Stimulated activated CD8-positive, alpha-beta memory T cell treated with anti-CD3 and anti-CD28 coated beads, Interleukin-15, amount 100 ng/mL, for 1 hour (primary cell): ENCODE measurements at places on chromosomes 2 and 18.

DNA sequence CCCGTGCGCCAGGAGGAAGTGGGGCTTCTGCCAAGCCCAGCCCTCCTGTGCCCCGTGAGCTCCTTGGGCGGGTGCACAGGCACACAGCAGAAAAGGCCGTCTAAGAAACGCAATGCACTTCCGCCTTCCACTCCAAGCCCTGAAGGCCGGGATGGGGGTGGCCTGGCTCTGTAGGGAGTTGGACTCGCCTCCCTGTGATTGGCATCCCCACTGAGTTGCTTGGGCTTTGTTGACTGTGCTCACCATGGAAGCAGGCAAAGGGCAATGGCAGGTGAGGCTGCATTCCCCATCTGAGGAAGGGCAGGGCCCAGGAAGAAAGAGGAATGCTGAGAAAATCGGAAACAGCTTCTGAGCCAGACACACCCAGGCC, 66.8 kb downstream of the CRACDL start:
- no peak for DNase-seq

DNA sequence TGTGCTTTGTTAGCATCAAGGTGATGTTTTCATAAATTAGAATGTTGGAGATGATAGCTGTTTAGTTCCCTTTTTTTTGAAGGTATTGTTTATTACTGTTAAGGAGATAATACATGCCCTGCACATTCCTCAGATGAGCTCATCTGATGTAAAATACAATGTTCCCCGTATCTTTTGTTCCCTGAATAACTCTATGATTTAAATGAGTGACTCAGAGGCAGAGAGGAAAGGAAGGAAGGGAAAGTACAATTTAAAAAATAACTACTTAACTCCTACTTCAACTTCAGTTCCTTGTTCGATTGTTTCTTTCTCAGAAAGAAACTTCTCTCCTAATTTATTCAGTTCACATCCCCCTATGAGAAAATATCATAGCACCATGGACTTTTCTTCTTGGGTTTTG, 208.7 kb downstream of the KCNE4 start:
- DNase-seq, result no peak

- DNase-seq, result no peak
Measured at GRCh38 chr2:128414351-128414750, 95.7 kb upstream of the HS6ST1 start.

GRCh38 chr18:58570360-58571064, 58.4 kb downstream of the ALPK2 start:
- no peak for DNase-seq

- DNase-seq, result no peak
Measured at GRCh38 chr2:45438872-45439665, 172.0 kb downstream of the SRBD1 start.

- no peak for DNase-seq
Measured at GRCh38 chr2:240164586-240164985, 24.1 kb upstream of the OTOS start.

- no peak for DNase-seq
Measured at GRCh38 chr2:10103179-10103578, 19.4 kb upstream of the RRM2 start.

DNA sequence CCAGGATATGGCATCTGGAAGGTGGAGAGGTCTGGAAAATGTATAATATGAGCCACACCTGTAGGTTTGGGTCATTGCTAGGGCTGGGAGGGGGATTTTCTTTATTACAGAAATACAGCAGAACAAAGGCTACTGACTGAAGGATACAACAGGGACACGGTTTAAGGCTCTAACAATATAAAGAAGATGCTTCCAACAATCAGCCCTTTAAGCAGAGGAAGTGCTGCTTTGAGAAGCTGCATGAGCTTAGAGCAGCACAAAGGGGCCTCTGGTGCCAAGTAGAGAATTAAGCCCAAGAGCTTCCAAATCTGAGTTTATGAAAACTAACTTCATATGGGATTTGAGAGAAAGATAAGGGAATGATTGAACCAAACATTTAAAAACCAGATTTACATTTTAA, 174.5 kb upstream of the RMP24 start:
- no peak for DNase-seq

DNA sequence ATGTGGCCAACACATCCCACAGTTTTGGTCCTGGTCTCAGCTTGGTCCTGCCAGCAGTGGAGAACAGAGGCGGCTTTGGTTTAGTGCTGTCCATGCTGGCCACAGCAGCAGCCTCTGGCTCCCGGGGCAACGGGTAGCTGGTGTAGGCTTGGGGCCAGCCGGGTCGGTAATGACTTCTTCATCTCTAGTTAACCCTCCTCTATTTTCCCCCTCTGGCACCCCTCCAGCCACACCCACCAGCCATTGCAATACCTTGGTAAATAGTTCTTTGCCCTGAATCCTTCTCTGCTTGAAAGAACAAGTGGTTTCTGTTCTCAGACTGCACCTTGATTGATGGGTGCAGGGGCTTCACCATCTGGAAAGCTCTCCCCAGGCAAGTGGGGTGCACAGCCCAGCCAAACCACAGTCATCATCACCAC, 31.7 kb upstream of the ZNF396 start:
- no peak for DNase-seq

- no peak for DNase-seq
Measured at GRCh38 chr18:41870817-41871216, 84.2 kb upstream of the PIK3C3 start.

GRCh38 chr2:15677141-15677843, 85.6 kb downstream of the DDX1 start:
- DNase-seq, result no peak

DNA sequence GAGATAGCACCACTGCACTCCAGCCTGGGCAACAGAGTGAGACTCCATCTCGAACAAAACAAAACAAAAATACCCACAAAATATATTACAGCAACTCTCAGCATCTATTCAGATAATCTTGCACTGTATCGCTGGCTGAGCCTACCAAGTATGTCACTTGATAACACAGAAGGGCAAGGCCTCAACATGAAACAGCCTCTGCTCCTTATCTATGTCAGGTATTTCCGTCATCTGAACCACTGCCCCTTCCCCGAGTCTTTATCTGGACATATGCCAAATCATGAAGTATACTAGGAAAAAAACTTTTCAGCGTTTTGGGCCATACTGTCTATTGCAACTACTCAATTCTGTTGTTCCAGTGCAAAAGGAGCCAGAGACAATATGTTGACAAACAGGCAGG, 17.7 kb downstream of the PDIA6 start:
- no peak for DNase-seq

- no peak for DNase-seq
Measured at GRCh38 chr2:161484061-161484460, 68.0 kb downstream of the TBR1 start.

DNA sequence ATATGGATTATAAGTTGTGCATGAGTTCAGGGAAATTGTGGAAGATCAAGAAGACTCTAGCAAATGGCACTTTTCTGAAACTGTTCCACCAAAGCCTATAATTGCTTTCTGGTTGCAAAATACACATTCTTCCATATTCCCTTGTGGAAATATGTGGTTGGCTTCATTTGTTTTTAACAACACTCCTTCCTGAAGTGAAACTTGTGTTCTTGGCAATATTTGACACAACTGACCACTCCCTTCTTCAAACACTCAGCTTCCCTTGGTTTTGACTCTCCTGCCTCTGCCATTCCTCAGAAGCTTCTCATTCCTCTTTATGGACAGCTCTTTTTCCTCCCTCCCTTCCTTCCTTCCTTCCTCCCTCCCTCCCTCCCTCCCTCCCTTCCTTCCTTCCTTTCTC, 192.3 kb downstream of the PMAIP1 start:
- no peak for DNase-seq

- no peak for DNase-seq
Measured at GRCh38 chr2:44450082-44450481, 88.3 kb downstream of the CAMKMT start.

GRCh38 chr18:55264108-55264507, 304.8 kb upstream of the CCDC68 start:
- no peak for DNase-seq

DNA sequence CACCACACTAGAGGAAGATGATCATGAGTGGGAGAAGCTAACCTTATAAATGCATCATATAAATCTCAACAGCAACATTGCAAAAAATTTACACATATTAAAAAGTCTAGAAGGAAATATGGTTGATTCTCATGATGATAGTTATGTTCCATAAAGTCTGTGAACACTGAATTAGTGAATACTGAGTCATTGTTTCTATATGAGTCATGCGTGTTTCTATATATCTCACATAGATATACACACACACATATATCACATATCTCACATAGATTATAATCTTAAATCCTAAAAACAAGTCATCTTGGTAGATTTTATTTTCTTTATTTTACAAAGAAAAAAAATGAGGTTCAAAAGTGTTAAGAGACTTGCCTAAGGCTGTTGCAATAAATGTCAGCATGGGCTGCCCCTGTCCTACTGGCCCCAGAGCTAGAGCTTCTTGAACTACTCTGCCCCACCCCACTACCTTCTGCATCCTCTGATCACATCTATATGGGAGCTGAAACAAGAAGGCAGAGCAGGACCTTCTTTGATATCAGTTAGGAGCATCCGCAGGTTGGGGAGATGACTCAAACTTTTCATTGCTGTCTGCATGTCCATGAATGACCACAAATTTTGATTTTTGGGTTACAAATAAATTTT, 81.8 kb upstream of the ADAM23 start:
- DNase-seq, result no peak

DNA sequence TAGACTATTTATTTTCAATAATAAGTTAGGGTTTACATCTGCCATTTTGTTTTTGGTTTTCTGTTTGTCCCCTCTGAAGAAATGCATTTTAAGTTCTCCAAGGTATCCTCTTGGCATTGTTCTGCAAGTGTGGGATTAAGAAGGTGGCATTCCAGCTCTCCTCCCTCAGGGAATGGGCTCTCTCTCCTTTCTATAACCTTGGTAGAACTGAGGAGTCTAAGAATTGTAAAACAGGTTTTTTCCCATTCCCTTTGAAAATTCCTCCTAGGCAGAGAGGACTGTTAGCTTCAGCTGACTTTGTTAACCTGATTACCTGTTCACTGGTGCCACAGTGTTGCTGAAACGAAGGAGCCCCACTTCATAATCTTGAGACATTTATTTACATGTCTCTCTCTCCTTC, 26.1 kb upstream of the RAB1A start:
- no peak for DNase-seq

- no peak for DNase-seq
Measured at GRCh38 chr2:241801611-241802420, 7.2 kb upstream of the NEU4 start.

DNA sequence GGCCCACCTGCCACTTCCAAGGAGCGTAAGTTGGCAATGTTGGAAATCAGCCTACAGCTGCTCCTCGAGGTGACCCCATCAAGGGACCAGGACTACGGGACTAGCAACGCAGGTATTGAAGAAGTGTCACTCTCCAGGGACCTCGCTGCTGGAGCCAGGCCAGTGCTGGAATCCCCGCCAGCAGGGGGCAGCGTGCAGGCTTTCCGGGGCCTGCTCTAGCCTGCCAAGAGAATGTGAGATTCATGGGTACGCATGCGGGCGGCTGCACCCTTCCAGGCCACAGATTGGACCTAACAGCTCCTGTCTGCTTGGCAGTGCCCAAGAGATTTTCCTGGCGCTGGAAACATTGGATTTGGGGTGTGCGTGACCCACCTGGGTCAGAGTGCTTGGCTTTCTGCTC, 182.8 kb upstream of the RAB12 start:
- DNase-seq, result no peak

GRCh38 chr2:109347626-109348025, 218.6 kb downstream of the SH3RF3 start:
- no peak for DNase-seq

DNA sequence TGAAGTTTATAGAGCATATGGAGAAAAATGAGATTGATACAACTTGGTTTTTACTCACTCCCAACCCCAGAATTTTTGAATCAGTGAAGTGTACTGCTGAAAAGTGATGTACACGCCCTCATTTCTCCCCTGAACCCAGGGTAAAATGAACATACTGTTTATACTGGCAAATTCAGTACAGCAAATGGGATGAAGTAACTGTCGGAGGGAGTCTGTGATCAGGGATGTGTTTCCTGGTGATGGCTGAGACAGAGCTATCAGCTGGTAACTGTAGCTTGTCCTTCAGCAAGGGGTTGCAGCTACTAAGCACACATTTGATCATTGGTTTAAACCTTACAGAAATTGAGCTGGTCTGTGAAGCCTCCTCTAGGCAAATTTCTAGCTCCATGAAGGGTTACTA, 191.6 kb downstream of the PTPRM start:
- DNase-seq, result no peak

GRCh38 chr2:229715895-229716507, 1.6 kb upstream of the DNER start:
- DNase-seq, result no peak

DNA sequence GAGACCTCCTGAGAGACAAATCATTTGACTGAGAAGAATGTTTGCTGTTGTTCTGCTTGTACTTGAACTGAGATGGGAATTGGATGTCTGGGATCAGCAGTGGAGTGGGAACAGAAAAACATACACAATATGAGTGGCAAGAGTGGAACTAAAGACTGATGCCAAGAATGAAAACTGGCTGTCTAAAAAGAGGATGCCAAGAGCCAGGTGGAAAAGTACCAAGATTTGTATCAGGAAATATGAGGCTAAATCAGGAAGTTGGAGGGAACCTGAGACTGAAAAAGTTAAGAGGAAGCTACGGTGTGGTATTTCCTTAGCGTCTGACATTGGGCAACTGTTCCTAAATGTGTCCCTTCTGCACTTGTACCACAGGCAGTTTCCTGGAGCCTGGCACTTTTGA, 440.9 kb upstream of the CELF4 start:
- no peak for DNase-seq

- DNase-seq, result no peak
Measured at GRCh38 chr2:227696990-227697679, 20.7 kb downstream of the SLC19A3 start.

DNA sequence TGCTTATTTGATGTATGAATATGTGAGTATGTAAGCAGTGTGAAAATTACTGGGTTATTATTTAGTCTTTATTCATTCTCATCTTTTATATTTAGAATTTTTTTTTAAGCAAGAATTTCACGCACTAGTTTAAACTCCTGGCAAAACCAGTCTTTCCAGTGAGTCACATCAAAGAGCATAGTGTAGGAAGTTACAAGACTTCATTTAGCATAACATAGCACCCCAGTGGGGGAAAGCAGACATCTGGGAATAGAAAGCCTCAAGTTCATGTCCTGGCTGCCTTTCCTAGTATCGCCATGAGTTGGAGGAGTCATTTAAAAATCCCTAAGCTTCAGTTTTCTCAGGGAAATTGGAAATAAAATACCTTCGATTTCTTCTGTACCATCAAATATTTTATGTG, 408.3 kb downstream of the NUP35 start:
- no peak for DNase-seq

GRCh38 chr2:241722896-241723454, 11.5 kb upstream of the D2HGDH start:
- no peak for DNase-seq

DNA sequence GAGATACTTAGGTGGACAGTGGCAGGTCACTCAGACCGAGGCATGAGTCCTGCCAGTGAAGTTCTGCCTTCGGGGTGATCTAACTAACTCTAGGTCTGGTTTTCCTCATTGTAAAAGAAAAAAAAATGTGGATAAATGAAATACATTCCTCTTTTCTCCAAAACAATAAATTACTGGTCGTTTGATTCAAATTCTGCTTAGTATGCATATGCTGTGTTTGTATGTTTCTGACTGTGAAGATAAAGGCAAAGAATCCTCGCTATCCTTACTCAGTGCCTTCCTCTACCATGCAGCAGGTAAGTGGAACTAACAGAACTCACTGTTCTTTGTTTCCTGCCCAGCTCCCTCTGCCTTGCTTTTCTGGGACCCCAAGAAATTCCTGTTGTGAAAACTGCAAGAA, 330.1 kb downstream of the SUCLG1 start:
- DNase-seq, result no peak

GRCh38 chr2:226862623-226863022, 26.8 kb downstream of the RHBDD1 start:
- DNase-seq, result no peak

- DNase-seq, result no peak
Measured at GRCh38 chr2:157296958-157297357, 28.7 kb downstream of the ERMN start.
